ENCODE measurements at places on chromosomes 6 and 20. TPM values are rescaled to one million over a fixed set of nuclear protein-coding genes. Genes with fewer than 3 reads are reported as not detected.

NKAIN2 gene
- total RNA-seq: not detected

ENPP3 gene
- 0.98 TPM for total RNA-seq

ANKRD6 gene
- 11.1 TPM for total RNA-seq

CLIC1 gene
- total RNA-seq: 296 TPM

Data from spleen (tissue), 13 donors.